Activated naive CD8-positive, alpha-beta T cell treated with anti-CD3 and anti-CD28 coated beads, Interleukin-2, amount 50 U/mL, for 16 hours (primary cell): ENCODE measurements at places on chromosomes 3 and 15.

GRCh38 chr15:20345401-20345958, 196.1 kb downstream of the GOLGA6L6 start:
- no peak for DNase-seq

GRCh38 chr3:159627229-159627628, 361.4 kb upstream of the IL12A start:
- DNase-seq = no peak

DNA sequence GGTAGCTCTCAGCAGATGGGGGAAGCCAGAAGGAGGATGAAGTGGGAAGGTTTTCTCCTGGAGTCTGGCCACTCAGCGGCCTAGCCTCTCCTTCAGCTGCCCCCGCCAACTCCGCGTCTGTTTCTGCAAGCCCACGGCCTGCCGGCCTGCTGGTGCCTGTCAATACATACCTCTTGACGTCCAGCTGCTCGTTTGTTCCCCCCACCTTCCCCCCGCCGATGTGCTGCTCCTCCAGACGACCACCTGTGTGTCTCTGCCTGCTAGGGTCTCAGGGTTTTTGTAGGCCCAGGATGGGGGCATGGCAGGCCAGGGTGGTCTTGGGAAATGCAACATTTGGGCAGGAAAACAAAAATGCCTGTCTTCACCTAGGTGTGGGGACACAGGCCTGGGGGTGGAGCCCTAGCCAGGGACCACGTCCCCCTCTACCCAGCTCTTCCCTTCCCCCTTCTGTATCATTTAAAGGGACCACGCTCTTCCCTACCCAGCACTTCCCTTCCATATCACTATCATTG, 137.8 kb downstream of the ALCAM start:
- DNase-seq = no peak

GRCh38 chr3:160372780-160373179, 26.2 kb downstream of the IFT80 start:
- DNase-seq = no peak

DNA sequence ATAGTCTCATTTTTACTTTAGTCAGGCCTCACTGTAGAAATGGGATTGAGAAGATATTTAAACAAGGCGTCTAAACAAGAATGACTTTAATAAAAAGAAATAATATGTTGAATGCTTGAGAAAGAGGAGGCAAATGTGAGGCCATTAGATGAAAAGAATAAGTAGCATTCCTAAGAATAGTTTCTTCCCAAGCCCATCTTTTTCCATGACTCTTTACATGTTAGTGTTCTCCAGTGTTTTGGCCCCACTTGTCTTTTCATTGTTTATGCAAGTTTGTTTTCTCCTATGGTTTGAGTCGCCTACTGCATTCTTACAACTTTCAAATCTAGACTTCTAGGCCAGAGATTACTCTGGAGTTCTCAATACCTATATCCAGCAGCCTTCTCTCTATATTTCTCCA, 39.0 kb downstream of the TSC22D2 start:
- DNase-seq = no peak

DNA sequence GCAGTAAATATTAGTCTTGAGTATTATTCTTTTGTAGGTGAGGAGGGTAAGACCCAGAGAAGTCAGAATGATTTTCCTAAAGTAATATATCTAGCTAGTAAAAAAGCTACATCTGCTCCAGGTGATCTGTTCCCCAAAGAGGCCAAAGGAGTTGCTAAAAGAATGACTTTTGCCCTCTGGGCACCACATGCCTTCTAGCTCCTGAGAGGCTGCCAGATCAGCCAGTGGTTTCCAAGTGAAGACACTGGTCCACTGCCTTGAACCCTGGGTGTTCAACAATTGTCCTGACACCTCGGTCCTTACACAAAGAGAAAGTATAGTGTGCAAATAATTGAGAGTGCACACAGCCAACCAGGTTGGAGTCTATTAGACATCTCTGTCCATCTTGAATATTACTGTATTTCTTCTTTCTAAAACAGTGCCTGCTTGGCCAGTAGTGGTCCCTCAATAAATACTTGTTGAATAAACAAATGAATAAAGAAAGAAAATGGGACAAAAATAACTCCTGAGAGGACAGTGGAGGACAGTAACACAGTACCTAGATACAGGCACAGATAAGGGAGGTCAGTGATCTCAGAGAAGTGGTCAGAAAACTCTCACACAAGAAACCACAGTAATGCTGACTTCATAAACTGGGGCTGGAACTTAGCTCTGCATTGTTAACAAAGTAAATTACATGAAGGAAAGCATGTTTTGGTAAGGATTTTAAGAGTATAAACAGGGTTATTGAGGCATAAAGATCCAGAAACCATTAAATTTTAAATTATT, 56.6 kb upstream of the CSTA start:
- no peak for DNase-seq
